Fibroblast of skin of scalp (primary cell): ENCODE measurements at places on chromosomes 7 and 10.

- no peak for DNase-seq
Measured at GRCh38 chr7:114243646-114244045, 171.0 kb upstream of the FOXP2 start.

GRCh38 chr10:114374053-114374791 lies 30.1 kb downstream of the AFAP1L2 start:
- peak; percentile 33 for DNase-seq

GRCh38 chr7:158050441-158050977 lies 537.1 kb downstream of the PTPRN2 start:
- no peak for DNase-seq

DNA sequence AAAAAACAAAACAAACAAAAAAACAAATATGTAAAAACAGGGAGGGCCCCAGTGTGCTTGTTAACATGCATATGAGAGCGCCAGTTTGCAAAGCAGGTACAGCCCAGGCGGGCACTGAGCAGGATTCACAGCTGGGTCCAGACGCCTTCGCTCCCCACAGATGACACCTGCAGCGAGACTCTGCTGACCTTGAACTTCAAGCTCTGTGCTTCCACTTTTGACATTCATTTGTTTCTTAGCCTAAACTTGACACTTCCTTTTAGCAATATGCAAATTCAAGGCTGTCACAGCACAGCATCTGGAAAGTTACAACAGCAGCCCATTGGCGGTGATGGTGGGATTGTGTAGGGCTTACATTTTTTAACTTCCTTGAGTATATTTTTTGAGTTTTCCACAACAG lies 88.8 kb upstream of the TNS3 start:
- no peak for DNase-seq

- DNase-seq, result no peak
Measured at GRCh38 chr10:99758211-99758891, 24.1 kb upstream of the ABCC2 start.

- DNase-seq, result no peak
Measured at GRCh38 chr10:5600908-5601307, 65.5 kb downstream of the ASB13 start.

GRCh38 chr10:12547301-12547771 lies 198.0 kb downstream of the CAMK1D start:
- DNase-seq, result no peak

DNA sequence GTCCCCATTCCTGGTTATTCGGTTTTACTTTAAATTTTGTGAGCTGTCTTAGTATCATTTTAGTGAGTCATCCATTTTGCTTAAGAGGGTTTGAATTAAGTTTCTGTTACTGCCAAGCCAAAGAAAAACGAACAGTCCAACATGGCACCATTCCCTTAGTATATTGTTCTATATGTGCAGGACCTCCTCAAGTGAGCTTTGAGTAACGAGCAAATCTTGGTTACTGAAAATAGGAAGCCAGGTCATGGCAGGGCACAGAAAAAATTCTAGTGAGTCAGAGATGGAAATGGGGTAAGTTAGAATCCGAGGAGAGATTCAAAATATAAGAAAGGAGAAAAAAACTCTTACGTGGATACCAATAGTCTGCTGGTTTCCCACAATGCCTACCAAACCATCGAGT lies 292.9 kb downstream of the BAMBI start:
- no peak for DNase-seq

DNA sequence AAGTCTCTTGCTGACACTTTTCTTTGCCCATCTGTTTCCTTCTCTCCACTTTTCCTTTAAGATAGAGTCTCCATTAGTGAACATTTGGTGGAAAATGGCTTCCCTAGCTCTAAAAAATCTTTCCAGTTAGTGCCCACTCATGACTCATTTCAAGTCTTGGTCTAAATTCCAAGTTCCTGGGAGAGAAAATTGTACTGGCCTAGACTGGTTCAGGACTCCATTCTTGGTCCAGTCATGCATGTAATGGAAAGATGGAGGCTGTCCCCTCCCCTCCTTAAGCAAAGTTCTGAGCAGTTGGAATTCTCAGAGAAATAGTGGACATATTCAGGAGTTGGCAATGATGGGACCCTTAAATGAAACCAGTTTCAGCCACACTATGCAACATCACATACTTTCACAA lies 3.8 kb upstream of the ALDH18A1 start:
- peak; percentile 53 for DNase-seq

DNA sequence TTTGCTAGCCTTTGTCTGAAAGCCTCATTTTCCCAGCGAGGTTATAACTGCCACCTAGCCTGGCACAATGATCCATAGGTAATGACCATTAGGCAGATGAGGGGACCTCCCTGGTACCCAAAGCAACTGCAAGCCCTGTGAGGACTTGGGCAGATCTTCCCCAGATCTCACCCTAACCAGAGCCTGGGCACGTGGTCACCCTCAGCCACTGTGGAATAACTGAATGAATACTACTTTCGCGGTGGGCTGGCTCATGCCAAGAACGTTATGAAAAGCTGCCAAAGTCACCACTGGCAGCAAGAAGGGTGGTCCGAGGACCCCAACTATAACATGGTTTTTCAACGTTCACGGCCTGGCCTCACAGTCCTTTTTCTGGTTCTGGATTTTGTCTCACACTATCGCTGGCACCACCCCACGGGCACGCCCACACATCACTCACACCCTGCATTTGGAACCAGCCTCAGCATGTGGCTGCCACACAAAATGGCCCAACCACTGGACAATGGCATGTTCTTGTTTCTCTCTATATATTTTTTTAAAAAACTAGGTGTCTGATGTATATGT lies 3.4 kb downstream of the PRKAG2 start:
- no peak for DNase-seq

GRCh38 chr10:14674376-14675050 lies 100.2 kb downstream of the FAM107B start:
- no peak for DNase-seq

GRCh38 chr10:20888620-20889330 lies 8.3 kb downstream of the NEBL start:
- DNase-seq, result no peak

DNA sequence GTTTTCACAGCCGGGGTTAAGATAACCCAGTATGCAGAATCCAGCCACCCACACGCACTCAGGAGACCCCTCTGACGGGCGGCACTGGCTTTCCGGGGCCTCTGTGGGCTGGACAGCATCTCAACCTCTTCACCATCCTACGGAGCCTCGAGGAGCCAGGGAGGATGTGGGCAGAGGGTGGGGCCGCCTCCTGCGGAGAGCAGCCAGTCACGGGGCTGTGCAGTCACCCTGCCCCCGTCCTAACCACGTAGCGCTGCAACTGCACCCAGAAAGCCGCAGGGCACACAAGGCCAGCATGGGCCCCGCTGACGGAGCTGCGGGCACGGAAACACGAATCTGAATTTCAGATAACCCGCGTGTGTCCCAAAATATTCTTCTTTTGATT lies 270.3 kb downstream of the ELFN1 start:
- DNase-seq, result peak; percentile 74

GRCh38 chr10:113907166-113907565 lies 52.7 kb downstream of the NHLRC2 start:
- peak; percentile 83 for DNase-seq

DNA sequence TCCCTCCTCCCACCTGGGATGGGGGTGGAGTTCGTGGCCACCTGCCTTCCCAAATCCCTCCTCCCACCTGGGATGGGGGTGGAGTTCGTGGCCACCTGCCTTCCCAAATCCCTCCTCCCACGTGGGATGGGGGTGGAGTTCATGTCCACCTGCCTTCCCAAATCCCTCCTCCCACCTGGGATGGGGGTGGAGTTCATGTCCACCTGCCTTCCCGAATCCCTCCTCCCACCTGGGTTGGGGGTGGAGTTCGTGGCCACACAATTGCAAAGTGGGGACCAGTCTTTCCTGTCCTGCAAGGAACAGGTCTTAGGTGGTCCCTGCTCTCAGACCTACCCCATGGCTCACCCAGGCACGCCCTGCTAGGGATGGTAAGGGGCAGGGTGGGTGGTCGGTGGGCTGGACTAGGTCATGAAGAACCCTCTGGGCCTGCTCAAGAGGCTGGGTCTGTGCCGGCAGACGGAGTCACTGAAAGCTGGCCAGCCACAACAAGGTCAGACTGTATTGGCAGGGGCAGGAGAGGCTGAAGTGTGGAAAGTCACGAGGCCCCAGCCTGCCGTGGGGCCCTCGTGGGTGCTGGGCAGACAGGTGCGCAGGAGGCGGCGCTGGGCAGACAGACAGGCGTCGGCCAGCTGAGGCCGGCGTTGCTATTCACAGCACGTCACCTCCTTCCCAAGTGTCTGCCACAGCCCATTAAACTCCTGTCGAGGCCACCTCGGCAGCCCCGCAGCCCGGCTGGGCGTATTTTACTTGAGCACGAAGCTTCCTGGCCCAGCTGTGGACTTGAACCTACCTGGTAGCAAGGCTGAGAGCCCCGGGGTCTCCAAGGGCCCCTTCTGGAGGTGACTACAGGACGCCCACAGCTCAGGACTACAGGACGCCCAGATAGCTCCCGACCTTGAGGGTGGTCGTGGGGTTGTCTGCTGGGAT lies 4.1 kb downstream of the KNDC1 start:
- DNase-seq, result no peak
